Fibroblast of the conjunctiva (primary cell): ENCODE measurements at places on chromosomes 1 and 21.
A peak's percentile ranks its signal among the peaks of the same experiment; 100 is the strongest.

DNA sequence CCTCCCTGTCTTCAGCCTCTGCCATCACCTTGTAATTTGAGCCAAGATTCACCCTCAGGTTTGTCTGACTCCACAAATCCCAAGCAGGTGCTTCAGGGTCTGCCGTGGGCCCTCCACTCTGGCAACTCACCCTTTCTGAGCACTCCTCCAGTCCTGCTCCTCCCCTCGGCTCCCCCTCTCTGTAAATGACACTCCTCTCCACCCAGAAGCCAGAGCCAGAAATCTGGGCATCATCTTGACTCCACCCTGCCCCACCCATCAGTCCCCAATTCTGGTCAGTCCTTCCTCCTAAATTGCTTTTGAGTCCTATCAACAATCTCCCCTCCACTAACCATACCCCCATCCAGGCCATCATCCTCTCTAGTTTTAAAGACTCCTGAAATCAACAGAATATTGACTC lies 40.5 kb downstream of the RCSD1 start:
- no peak for DNase-seq

- no peak for DNase-seq
Observed at GRCh38 chr1:152111515-152111968, 3.7 kb downstream of the TCHH start.

GRCh38 chr1:242534753-242535152 lies 10.3 kb upstream of the PLD5 start:
- DNase-seq = no peak

DNA sequence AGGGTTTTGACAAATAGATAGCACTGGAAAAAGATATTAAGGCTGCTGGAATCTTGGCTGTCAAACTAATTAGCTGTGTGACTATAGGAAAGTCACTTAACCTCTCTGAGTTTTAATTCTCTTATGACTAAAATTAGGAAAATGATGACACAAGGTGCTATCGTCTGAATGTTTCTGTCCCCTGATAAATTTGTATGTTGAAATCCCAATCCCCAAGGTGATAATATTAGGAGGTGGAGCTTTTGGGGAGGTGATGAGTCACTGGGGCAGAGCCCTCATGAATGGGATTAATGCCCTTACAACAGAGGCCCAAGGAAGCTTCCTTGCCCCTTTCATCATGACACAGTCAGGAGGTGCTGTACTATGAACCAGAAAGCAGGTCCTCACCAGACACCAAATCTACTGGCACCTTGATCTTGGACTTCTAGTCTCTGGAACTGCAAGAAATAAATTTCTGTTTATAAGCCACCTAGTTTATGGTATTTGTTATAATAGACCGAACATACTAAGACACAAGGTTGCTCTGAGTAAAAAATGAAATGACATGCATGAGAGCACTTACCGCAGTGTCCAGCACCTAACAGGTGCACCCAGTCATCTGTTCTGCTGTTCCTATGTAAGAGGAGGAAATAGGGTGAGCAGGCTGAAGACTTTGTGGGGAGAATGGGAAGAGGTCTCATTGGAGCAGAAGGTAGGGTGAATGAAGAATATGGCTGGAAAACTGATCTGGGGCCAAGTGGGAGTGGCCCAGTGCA lies 26.3 kb upstream of the DISP1 start:
- no peak for DNase-seq

DNA sequence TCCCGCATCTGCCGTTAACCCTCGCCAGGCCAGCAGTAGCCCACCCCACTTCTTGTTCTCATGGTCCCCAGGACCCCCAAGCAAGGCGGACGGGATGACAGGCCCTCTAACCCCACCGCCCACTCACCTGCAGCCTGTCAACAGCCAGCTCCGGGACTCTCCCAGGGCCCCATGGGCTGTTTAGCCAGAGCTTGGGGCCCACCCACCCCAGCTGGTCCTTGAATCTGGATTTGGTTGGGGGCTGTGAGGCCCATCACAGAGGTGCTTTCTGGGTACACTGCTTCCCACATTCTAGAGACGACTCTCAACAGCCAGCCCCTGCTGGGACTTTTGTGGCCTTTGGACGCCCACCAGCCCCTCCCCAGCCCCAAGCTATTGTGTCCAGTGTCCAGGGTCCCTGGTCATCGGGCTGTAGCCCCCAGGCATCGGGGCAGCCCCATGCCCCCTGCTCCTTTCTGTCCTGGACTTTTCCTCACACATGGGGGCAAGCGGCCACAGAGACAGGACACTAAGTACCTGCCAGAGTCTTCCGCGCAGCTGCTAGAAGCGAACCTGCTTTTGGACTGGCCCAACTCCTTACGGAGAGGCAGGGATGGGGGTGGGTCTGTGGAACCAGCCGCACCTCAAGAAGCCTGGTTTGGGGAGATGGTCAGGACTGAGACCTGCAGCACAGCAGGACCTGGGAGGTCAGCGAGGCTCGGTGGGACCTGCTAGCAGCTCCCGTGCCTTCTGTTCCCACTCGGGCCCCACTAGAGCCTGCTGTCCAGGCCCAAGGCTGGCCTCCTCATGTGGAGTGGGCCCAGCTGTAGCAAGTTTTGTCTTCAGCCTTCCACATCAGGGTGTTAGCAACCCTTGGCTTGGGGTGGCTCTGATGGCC lies 208.1 kb upstream of the VAMP3 start:
- DNase-seq = no peak

GRCh38 chr1:235998812-235999211 lies 66.1 kb downstream of the NID1 start:
- no peak for DNase-seq

GRCh38 chr1:202578565-202578964 lies 131.7 kb downstream of the SYT2 start:
- DNase-seq = no peak

DNA sequence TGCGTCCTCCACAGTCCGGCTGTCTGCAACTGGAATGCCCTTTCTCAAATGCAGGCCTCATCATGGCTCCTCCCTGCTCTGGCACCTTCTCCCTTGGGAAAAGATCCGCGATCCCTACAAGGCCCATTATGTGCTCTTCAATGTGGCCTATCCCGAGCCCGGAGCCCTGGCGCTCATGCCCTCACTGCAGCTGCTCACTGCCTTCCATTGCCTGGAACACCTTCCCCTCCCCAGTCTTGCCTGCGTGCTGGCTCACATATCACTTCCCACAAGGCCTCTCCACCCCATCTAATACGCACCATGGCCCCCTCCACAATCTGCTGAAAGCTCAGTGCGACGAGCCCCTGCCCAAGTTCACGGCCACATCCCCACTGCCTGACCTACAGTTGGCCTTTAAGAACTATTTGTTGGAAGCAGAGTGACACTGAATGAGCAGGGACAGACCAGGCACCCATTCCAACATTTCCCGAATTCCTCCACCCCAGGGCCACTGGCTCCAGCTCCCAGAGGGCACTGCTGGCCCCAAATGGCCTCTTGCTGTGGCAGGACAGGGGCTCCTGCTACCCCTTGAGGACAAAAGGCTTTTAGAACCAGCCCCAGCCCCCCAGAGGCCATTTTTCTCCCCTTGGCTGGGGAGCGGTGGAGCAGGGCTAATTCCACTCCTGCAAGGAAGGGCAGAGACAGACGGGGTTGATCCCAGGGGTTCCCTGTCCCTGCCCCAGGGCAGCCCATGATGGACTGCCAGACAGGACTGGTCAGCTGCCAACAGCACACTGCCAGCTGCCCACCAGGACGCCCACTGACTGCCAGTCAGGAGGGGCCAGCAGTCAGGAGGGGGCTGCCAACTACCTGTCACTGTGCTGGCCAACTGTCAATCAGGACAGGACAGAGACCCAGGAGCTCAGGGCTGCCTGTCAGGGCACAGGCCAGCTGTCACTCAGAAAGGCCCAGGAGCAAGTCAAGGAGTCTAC lies 64.8 kb downstream of the DHRS3 start:
- no peak for DNase-seq

DNA sequence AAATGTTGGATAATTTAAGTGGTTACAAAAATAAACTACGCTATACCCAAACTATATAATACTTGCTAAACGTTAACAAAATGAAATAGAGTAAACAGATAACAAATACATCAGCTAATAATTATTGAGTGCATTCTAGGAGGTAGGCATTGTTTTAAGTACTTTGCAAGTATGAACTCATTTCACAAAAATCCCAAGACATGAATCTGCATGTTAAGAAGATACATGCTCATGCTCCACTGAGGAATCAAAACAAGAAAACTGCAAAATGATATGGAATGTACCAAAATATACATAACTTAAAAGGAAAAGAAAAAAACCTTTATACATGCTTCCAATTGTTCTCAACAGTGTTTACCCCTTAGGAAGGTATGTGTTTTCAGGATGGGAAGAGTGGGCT lies 2.5 kb downstream of the FRRS1 start:
- DNase-seq = no peak

DNA sequence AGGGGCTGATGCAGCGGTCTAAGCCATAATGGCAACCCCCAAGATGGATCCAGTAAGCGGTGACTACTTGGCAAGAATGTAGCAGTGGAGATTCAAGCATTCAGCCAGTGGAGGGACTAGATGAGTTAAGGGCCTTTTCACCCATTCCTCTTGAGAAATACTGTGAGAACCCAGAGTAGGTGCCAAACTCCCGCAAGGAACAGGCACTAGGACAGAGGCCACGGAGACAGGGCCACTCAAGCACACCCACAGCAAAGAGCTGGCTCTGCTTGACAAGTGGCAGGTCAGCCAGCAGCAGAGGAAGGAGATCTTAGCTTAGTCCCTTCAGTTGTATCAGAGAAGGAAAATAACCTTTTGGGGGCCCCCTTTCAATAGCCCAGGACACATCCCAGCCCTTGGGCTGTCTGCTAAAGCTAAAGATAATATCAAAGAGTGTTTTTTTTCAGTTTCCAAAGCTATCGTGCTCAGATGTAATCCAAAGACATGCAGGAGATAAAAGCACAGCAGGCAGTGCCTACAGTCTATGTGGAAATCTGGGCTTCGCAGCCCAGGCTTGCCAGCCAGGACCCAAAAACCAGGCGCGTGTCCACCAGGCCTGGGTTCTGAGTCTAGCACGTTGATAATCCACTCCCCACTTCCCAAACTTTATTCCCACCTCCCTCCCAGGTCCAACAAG lies 62.0 kb upstream of the GOLT1A start:
- DNase-seq = no peak

- DNase-seq = no peak
Observed at GRCh38 chr1:245591346-245592188, 436.8 kb downstream of the KIF26B start.

GRCh38 chr21:31180256-31181081 lies 142.2 kb upstream of the KRTAP19-8 start:
- peak; percentile 49 for DNase-seq

DNA sequence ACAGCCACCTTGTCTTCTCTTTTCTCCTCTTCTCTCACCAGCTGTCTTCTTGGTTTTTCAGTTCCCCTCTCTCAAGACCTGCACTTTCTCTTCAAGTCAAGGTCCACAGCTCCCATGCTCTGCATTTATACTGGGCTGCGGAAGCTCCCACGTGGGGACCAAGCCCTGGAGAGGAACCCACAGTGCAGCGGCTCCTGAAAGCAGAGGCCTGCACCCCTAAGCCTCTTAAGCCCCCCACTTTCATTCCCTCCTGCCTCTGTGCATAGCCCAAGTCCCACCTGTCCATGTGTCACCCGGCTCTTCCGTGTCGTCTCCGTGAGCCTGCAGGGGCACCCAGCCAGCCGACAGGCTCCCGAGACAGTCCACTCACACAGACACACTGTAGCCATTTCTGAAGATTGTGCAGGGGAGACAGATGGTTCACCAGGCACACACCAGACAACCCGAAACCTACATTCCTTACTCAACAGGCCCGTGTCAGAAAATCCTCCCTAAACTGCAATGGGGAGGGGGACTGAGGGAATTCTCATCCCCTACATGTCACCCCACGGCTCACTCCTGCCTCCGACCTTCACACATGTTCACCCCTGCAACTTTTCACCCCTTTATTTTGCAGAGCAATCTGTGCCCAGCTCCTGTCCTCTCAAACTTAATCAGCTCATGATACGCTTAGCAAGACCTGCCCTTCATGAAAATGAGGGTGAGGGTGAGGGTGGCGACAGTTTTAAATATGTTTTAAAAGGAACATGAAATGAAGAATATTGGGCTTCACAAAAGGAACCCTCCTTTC lies 6.3 kb downstream of the MX2 start:
- no peak for DNase-seq

- no peak for DNase-seq
Observed at GRCh38 chr1:21314743-21315396, 24.6 kb upstream of the ECE1 start.

GRCh38 chr1:226754793-226755533 lies 15.9 kb upstream of the ITPKB start:
- no peak for DNase-seq

DNA sequence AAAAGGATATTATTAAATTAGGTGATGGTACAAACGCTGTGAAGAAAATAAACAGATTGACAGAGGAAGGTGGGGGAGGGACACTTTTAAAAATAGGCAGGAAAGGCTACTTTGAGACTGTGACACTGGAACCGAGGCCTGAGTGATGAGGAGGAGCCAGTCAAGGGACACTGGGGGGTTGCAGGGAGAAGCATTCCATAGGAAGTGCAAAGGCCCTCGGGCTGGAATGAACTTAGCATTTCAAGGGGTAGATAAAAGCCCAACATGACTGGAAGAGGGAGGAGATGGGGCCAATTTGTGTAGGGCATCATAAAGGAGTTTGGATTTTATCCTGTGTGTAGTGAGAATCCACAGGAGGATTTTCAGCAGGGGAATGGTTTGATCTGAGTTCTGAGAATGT lies 15.9 kb downstream of the C1orf94 start:
- DNase-seq = no peak

DNA sequence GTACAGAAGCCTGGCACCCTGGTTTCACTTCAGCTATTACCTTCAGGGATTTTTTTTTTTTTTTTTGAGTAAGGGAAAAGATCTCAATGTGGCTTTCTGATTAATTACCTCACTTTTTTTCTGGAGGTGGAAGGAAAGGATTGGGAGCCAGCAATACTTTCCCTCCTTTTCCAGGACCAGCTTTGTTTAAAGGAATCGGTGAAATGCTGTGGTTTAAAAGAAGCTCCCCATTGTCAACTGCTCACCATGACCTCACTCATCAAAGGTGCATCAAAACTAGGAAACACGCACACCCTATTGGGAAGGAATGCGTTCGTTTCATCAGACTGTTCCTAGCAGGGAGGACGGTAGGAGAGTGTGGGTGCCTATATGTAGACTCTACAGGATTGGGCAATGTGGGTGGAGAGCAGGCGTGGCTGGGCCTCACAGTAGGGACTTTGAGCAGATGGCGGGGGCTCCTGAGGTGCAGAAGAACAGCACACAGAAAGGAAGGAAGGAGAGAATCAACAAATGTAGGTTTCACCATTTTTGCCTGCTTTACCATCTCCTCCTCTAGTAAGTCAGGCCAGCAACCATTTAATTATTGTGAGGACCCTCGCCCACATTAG lies 13.0 kb downstream of the PHGDH start:
- no peak for DNase-seq

DNA sequence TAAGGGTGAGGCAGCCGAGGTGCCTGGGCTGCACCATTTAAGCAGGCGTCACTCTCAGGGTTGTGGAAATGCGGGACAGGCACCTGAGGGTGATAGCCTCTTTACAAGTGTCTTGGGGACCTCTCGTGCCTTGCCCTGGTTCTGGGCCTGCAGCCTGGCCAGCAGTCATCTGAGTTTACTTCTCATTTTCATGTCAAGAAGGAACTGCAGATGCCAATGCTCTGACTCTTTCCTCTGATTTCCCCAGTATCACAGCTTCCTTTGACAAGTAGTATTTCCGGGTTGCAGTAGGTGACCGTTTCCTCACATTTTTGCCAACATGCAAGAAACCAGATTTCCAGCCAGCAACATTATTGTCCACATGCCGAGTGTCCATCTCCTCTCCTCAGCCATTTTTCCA lies 286.9 kb downstream of the DISC1 start:
- DNase-seq = no peak
